ENCODE measurements at places on chromosomes 7 and 10. TPM values are rescaled to one million over a fixed set of nuclear protein-coding genes. Genes with fewer than 3 reads are reported as not detected.

Gene TWNK
- total RNA-seq, result 6.9 TPM

Gene AASS
- total RNA-seq, result 30.1 TPM

DNA sequence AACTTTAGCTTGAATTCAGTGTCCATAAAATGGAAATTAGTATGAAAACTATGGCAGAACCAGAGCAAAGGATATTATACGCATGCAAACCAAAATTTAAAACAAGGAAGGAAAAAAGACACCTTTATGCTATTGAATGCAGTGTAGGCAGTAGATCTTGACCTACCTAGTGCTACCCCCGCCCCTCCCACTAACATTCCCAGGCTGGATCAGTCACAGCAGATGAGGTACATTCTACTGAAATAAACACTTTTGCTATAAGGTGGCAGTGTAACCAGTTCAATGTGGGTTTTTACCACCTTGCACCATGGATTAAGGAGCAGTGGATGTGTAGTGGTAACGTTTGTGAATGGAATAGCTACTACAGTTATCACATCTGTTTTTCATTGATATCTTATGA lies 27.9 kb downstream of the SRI start:
- DNase-seq, result no peak

DNA sequence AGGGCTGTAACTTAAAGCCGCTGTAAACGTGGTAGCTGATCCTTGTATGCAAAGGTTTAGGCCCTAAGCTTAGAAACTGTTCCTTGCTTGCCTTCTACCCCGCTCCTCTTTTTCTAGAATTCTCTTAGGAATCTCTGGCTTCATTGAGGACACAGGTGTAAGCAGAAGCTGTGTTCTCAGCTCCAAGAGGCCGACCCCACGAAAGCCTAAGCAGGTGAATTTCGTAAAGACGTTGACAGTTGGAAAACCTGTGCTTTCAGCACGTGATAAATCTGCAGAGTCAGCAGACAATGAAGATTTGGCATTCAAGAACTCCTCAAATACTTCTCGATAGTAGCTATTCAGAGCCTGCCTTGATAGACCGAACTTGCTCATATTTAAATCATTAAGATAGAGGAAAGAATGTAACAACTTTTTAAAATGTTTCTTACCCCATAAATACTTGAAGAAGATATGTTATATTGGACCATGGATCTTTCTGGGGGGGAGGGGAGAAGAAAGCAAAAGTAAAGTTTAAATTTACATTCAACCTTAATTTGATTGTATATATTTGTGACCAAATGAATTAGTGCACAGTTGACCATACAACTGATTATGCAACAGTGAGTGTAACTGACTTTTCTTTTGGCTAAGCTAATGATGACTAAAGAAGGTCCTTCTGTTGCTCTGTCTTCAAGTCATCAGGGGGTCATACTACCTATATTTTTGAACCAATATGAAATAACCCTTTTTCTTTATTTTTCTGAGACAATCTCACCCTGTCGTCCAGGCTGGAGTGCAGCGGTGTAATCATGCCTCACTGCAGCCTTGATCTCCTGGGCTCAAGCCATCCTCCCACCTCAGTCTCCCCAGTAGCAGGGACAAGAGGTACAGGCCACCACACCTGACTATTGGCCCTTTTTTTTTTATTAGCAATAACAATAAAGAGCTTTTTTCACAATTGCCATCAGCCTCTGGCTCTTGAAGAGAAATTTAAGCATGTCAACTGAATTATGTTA lies 1.2 kb upstream of the GDI2 start:
- DNase-seq, result no peak

GRCh38 chr7:65798111-65799075 lies 74.5 kb upstream of the VKORC1L1 start:
- DNase-seq, result no peak

GRCh38 chr10:129372172-129372571 lies 94.9 kb upstream of the MGMT start:
- DNase-seq, result no peak

DNA sequence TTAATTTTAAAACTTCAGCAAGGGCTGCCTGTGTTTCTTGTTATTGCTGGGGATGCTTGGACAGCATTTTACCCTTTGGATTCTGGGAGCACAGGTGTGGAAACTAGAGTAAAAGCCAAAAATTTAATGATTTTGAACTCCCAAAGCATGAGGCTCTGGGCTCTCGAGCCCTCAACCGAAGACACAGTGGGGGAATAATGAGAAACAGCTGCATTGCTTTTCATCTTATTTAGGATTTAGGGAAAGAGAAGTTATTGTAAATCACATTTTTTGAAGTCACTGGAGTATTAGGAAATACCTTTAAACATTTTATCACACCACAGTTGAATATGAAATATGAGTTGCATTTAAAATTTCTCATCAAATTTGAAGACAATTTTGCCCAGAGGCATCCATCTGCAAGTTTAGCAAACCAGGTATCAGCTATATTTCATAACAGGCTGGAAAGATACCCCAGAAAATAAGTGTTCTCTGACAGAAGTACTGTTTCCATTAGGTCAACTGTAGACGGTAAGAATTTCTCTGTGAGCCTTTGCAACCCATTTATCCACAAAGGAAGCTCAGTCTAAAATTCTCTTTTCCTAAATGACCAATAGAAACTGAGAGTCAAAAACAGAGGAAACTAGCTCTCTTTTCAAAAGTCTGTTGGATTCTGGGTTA lies 290.6 kb upstream of the PHYHIPL start:
- DNase-seq, result no peak

- DNase-seq, result no peak
Measured at GRCh38 chr7:75704928-75705327, 33.8 kb downstream of the HIP1 start.

DNA sequence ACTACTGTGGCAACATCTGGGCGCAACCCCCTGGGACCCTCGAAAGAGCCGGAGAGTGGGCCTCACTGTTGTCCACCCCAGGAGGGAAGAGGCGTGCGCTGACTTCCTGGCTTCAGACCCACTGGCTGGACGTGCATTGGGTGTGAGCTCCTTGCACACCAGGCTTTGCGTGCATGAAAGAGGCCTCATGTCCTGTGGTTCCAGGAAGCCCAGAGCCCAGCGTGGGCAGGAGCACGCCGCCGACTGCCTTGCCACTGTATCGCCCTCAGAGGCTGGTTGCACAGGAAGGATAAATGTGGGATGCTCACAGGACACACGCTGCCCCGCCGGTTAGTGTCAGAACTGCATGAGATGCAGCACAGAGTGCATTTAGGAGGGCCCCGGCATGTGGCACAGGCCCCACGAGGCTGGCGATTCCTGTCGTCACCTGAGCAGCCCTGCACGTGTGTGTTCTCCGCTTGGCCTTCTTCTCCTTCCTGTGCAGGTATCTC lies 8.5 kb upstream of the JAKMIP3 start:
- DNase-seq, result peak; percentile 66

- peak; percentile 15 for DNase-seq
Measured at GRCh38 chr10:121490871-121491519, 107.2 kb downstream of the FGFR2 start.
